ENCODE measurements at places on chromosomes 5 and 9. TPM values are rescaled to one million over a fixed set of nuclear protein-coding genes. Genes with fewer than 3 reads are reported as not detected.

GRCh38 chr5:64147849-64148441 is 17.7 kb upstream of the RNF180 start:
- no peak overlapping the region for H3K4me3 ChIP-seq
- no peaks in the 10 kb centered on the region for H3K4me1 ChIP-seq
- no peak overlapping the region for H3K27ac ChIP-seq
- no peaks in the 10 kb centered on the region for H3K36me3 ChIP-seq

- H3K27ac ChIP-seq = peak overlapping the region; percentile 76
- H3K36me3 ChIP-seq = no peaks in the 10 kb centered on the region
- no peaks in the 10 kb centered on the region for H3K27me3 ChIP-seq
- peaks cover 13% of the 10 kb centered on the region for H3K4me1 ChIP-seq
- H3K4me3 ChIP-seq = peak overlapping the region; percentile 51
Measured at GRCh38 chr9:133238851-133239532, 29.9 kb upstream of the OBP2B start.

DNA sequence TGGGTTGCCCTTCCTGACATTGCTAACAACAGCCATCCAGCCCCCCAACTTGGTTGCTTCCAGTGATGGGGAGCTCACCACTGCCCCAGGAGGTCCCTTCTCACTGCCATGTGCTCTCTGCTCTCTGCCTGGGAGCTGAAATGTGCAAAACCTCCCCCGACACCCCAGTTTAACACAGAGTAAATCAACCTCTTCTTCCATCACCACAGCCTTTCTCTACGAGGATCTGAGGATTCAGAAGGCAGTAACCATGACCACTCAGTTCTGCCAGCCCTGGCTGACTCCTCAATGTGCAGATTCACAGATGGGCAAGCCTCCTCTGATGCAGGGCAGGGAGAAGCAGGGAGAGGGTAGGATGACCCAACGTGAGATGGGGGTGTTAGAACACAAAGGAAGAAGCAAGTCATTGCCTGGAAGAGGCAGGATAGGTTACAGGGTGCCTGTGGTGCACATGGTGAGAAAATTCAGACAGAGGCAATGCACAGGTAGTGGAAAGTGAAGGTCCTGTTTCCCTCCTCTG is 185.0 kb downstream of the DAB2IP start:
- no peaks in the 10 kb centered on the region for H3K36me3 ChIP-seq
- no peak overlapping the region for H3K4me3 ChIP-seq
- H3K27ac ChIP-seq = no peak overlapping the region
- H3K27me3 ChIP-seq = no peaks in the 10 kb centered on the region
- peak; percentile 31 for DNase-seq

DNA sequence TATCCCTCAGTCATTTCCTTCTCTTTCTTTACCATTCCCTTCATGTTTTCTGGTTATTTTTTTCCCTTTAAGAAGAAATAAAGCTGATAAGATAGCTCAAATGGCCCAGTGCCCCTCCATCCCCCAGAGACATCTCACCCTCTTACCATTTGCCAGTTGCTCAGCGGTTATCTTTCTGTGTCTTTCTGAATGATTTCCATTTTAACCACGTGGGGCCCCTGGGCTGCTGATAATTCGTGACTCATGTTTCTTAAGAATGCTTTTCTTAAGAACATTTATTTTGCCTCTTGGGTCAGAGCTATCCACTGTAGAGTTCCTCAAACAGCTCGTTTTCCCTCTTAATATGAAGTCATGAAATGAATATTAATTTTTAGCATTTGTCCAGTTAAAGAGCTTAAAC is 147.8 kb downstream of the MAST4 start:
- H3K27me3 ChIP-seq = no peaks in the 10 kb centered on the region
- peaks cover 14% of the 10 kb centered on the region for H3K4me1 ChIP-seq
- H3K27ac ChIP-seq = no peak overlapping the region
- no peaks in the 10 kb centered on the region for H3K36me3 ChIP-seq
- no peak overlapping the region for H3K4me3 ChIP-seq
- DNase-seq = no peak

- no peak overlapping the region for H3K27ac ChIP-seq
- no peaks in the 10 kb centered on the region for H3K4me1 ChIP-seq
- no peak for DNase-seq
- H3K4me3 ChIP-seq = no peak overlapping the region
- no peaks in the 10 kb centered on the region for H3K36me3 ChIP-seq
Measured at GRCh38 chr9:110351009-110351467, 13.4 kb upstream of the TXNDC8 start.

- H3K4me3 ChIP-seq = no peak overlapping the region
- no peak overlapping the region for H3K27ac ChIP-seq
- no peaks in the 10 kb centered on the region for H3K27me3 ChIP-seq
- H3K4me1 ChIP-seq = no peaks in the 10 kb centered on the region
- H3K36me3 ChIP-seq = no peaks in the 10 kb centered on the region
- no peak for DNase-seq
Measured at GRCh38 chr9:136107953-136108647, 10.6 kb downstream of the TMEM250 start.

- peaks cover 3% of the 10 kb centered on the region for H3K4me1 ChIP-seq
- H3K27ac ChIP-seq = no peak overlapping the region
- DNase-seq = peak; percentile 59
- H3K36me3 ChIP-seq = no peaks in the 10 kb centered on the region
- H3K4me3 ChIP-seq = no peak overlapping the region
Measured at GRCh38 chr9:37747271-37747753, 6.3 kb upstream of the TRMT10B start.

- DNase-seq = peak; percentile 52
- H3K27me3 ChIP-seq = no peaks in the 10 kb centered on the region
- H3K4me1 ChIP-seq = peaks cover 4% of the 10 kb centered on the region
Measured at GRCh38 chr9:93203026-93203717, 19.2 kb downstream of the WNK2 start.

GRCh38 chr5:125720348-125720685 is 702.9 kb upstream of the GRAMD2B start:
- H3K27ac ChIP-seq = peak overlapping the region; percentile 12
- no peaks in the 10 kb centered on the region for H3K4me1 ChIP-seq
- no peak for DNase-seq
- H3K27me3 ChIP-seq = no peaks in the 10 kb centered on the region
- no peaks in the 10 kb centered on the region for H3K36me3 ChIP-seq

DNA sequence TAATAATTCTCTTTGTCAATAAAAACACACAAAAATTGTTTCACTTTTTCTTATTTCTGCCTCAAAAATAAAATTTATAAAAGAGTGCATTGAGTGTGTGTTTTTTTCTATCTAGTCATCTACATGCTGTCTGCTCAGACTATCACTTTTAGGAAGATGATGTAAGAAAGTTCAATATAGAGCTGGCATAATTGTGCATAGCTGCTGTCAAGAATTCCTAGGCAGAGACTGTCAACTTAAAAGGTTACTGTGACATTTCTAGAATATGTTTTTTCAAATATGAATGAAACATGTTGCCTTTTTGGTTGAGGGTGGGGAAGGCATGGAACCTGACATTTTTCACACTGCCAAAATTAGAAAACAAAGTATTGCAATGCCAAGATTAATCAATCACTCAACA is 172.3 kb downstream of the CDH10 start:
- no peak overlapping the region for H3K4me3 ChIP-seq
- H3K4me1 ChIP-seq = no peaks in the 10 kb centered on the region
- H3K36me3 ChIP-seq = no peaks in the 10 kb centered on the region
- H3K27me3 ChIP-seq = no peaks in the 10 kb centered on the region
- DNase-seq = no peak

DNA sequence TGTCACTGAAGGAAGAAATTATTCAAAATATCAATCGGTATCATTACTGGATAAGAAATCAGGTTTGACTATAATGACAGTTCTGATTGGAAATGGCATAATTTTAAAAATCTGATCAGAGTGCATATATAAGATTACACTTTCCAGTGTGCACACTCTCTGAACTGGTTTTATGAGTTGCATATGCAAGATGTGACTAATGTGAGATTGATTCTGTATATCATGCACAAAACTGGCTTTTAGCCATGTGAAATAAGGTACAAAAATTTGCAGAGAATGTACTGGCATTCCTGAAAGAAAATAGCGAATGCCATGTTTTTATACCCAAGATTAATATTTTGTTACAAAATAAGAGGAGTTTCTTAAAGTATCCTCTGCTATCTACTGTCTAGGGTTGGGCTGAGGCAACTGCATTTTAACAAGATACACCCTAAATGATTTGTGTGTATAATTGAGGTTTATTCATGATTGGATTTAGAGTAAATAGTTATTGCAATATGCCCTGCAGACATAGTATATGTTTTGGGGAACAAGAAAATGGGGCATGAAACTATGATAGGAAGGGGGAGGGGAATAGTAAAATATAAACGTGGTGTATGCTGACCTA is 70.7 kb downstream of the LNPEP start:
- DNase-seq = no peak
- H3K27ac ChIP-seq = no peak overlapping the region
- H3K4me3 ChIP-seq = no peak overlapping the region
- H3K27me3 ChIP-seq = no peaks in the 10 kb centered on the region

DNA sequence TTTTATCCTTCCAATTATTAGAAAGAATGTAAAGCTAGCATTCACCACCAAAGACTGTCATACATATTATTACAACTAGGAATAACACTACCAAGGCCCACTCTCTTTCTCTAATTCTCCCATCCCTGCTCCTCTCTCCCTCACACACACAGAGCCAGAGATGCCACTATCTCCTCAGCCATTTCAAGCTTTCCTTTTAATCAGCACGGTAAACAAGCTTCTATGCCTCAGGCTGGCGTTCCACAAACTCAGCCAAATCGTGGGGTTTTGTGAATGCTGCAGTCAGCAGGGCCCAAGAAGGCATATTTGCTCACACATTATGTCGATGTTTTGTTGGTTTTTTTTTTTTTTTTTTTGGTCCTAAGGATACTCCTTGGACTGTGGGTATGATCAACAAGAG is 979.9 kb upstream of the DMAC1 start:
- no peaks in the 10 kb centered on the region for H3K36me3 ChIP-seq
- no peaks in the 10 kb centered on the region for H3K4me1 ChIP-seq
- no peak overlapping the region for H3K4me3 ChIP-seq
- no peak for DNase-seq
- H3K27me3 ChIP-seq = no peaks in the 10 kb centered on the region
- no peak overlapping the region for H3K27ac ChIP-seq

DNA sequence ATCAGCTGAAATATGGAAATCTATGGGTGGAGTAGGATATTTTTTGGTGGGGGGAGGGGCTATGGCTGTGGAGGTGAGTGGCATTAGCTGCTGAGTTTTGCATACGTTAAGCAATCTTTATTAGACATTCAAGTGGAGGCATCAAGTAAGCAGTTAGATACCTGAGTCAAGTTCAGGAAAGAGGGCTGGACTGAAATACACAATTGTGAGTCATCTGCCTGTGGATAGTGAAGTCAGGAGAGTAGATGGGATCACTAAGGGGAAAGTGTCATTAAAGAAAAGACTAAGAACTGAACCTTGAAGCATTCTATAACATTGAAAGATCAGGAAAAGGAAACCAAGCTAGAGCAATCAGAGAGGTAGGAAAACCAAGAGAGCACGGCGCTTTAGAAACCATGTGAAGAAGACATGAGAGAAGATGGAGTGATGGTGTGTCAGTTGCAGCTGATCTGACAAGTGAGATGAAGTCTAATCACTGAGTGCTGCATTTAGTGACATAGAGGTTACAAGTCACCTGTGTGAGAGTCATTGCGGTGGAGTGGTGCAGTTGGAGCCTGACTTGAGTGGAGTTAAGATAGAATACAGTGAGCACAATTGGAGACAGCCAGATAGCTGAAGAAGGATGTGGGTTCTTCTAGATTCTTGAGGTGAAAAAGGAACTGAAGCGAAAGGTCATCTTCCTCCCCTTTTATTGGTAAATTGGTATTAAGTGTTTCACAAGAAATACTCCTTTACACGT is 88.7 kb downstream of the PIP5K1B start:
- H3K36me3 ChIP-seq = no peaks in the 10 kb centered on the region
- no peak overlapping the region for H3K27ac ChIP-seq
- no peak overlapping the region for H3K4me3 ChIP-seq

DNA sequence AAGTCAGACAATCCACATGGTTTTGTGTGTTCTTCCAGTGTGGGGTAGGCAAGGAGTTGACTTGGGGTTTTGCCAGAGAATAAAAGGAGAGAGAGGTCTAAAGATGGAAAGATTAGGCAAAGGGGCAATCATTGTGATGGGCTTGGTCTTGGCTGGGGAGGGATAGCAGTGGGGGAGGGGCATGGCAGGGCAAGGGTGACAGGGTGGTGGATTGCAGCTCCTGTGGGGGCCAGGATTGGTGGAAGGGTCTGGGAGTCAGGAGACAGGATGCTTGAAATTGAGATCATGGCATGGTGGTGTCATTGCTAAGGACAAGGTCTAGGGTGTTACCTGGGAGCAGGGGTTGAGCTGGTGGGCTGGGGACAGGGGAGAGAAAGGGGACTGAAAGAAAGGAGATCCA is 57.6 kb downstream of the ZNF618 start:
- H3K36me3 ChIP-seq = no peaks in the 10 kb centered on the region
- H3K4me3 ChIP-seq = no peak overlapping the region
- no peaks in the 10 kb centered on the region for H3K27me3 ChIP-seq
- peaks cover 31% of the 10 kb centered on the region for H3K4me1 ChIP-seq
- H3K27ac ChIP-seq = no peak overlapping the region
- no peak for DNase-seq

DNA sequence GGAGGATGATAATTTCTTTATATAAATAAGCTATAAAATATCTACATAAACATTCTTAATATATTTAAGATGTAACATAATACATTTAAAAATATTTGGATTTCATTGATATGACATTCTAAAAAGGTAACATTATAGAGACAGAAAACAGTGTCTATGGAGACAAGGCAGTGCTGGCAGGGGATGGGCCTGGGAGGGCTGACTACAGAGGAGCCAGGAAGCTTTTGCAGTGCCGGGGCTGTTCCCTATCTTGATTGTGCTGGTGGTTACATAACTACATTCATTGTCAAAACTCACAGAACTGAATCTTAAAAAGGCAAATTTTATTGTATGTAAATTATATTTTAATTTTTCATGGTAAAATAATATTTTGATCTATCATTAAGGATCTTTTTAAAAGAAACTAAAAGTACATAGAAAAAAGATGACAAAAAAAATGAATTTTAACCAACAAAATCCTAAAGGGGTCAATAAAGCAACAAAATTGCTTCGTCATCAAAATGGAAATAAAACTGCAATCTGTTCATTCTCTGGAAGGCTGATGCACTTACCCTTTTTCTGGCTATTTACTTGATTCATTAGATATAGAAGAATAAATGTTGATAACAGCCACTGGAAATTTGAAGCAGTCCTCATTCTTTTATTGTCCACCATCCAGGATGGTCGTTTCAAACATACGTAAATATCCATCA is 26.3 kb downstream of the LIFR start:
- no peak overlapping the region for H3K4me3 ChIP-seq
- H3K36me3 ChIP-seq = peaks cover 5% of the 10 kb centered on the region
- H3K4me1 ChIP-seq = peaks cover 35% of the 10 kb centered on the region
- H3K27ac ChIP-seq = no peak overlapping the region

GRCh38 chr9:129221979-129222635 is 44.0 kb upstream of the IER5L start:
- no peaks in the 10 kb centered on the region for H3K27me3 ChIP-seq
- no peak overlapping the region for H3K4me3 ChIP-seq
- H3K4me1 ChIP-seq = no peaks in the 10 kb centered on the region
- no peaks in the 10 kb centered on the region for H3K36me3 ChIP-seq
- no peak overlapping the region for H3K27ac ChIP-seq

The COL23A1 gene
- 8.7 TPM for total RNA-seq

The DMRTA1 gene
- total RNA-seq = 2.3 TPM

The AK1 gene
- total RNA-seq = 77.9 TPM

The PDCD1LG2 gene
- 2.4 TPM for total RNA-seq

The C7 gene
- 849 TPM for total RNA-seq

The SHOC1 gene
- 0.16 TPM for total RNA-seq

The PCDHGB1 gene
- 2.9 TPM for total RNA-seq

The PLAC8L1 gene
- not detected for total RNA-seq

The RANBP17 gene
- 15.4 TPM for total RNA-seq

The IL3 gene
- not detected for total RNA-seq

The C5orf58 gene
- not detected for total RNA-seq

The NIPBL gene
- 65.5 TPM for total RNA-seq

The BAAT gene
- total RNA-seq = 0.09 TPM

The MEF2C gene
- 75.4 TPM for total RNA-seq

Measured in kidney (tissue), 22 donors.